Stimulated activated CD4-positive, alpha-beta T cell treated with anti-CD3 and anti-CD28 coated beads, Interleukin-2, amount 100 ng/mL, for 24 hours (primary cell): ENCODE measurements at places on chromosomes 3 and 15.

- peak; percentile 97 for DNase-seq
These were observed at the start of gene TBCCD1 for GRCh38 chr3:186567072-186567921. Gene TBCCD1, minus strand, starts transcription at chr3:186567339. Its CDS starts 3,010 bp downstream, at chr3:186564329.

GRCh38 chr3:127078626-127079025 is 95.7 kb downstream of the PLXNA1 start:
- no peak for DNase-seq

GRCh38 chr3:8325306-8325705 is 176.3 kb upstream of the LMCD1 start:
- no peak for DNase-seq

- DNase-seq: no peak
These were observed 41.7 kb downstream of the DAPK2 start for GRCh38 chr15:64004587-64004986.
